ENCODE measurements at places on chromosomes 6 and 20. TPM values are rescaled to one million over a fixed set of nuclear protein-coding genes. Genes with fewer than 3 reads are reported as not detected.

The CRISP2 gene
- total RNA-seq = not detected

The WFDC2 gene
- total RNA-seq = not detected

- no peak for DNase-seq
- H3K27me3 ChIP-seq = peaks cover 9% of the 10 kb centered on the region
- no peak overlapping the region for H3K4me3 ChIP-seq
- no peaks in the 10 kb centered on the region for H3K4me1 ChIP-seq
- no peaks in the 10 kb centered on the region for H3K36me3 ChIP-seq
Observed at GRCh38 chr6:138229072-138229471, 10.8 kb upstream of the PBOV1 start.

- no peaks in the 10 kb centered on the region for H3K36me3 ChIP-seq
- DNase-seq = no peak
- no peaks in the 10 kb centered on the region for H3K27me3 ChIP-seq
- no peaks in the 10 kb centered on the region for H3K4me1 ChIP-seq
Observed at GRCh38 chr6:148118244-148118643, 224.4 kb upstream of the SASH1 start.

The APOBEC2 gene
- not detected for total RNA-seq

DNA sequence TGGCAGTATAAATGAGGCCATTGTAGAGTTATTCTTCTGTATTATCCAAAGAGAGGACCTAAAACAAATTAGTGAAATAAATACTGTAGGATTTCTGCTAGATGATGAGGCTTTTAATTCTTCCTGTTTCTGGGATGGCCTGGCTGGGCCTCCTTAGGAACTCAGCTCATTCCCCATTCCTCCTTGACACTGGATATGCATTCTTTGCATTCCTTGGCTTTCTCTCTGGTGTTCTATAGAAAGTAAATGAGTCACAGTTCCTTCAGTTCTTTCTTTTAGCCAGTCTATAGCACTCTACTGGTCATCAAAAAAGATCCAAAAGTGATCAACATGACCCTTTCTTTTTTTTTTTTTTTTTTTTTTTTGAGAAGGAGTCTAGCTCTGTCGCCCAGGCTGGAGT is 8.6 kb downstream of the OR10C1 start:
- H3K27ac ChIP-seq = no peak overlapping the region
- no peak overlapping the region for H3K4me3 ChIP-seq
- no peaks in the 10 kb centered on the region for H3K27me3 ChIP-seq
- no peaks in the 10 kb centered on the region for H3K36me3 ChIP-seq
- H3K4me1 ChIP-seq = no peaks in the 10 kb centered on the region

The BTN2A1 gene
- total RNA-seq = 35.4 TPM

DNA sequence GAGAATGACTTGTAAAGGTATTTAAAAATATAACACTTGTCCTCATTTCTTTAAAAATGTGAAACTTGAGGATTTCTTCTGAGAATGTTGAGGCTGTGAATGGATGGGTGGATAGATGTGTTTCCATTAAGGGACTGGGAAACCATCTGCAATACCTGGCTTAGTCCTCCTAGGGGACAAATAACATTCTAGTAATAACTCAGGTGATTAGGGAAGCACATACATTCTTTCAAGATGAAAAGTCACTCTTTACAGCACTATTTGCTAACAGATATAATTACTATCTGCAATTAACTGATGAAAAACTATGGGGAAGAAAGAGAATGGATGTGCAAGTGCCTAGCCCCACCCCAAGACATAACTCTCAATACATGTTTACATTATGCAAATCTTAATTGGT is 542.3 kb downstream of the CD83 start:
- peaks cover 26% of the 10 kb centered on the region for H3K4me1 ChIP-seq
- H3K27ac ChIP-seq = no peak overlapping the region
- H3K27me3 ChIP-seq = peaks cover 3% of the 10 kb centered on the region
- no peak for DNase-seq

The COL9A3 gene
- not detected for total RNA-seq

- H3K36me3 ChIP-seq = 0 out of 2 replicates have a peak, but pooled peaks cover 9% of the 10 kb centered on the region
- peaks cover 33% of the 10 kb centered on the region for H3K4me1 ChIP-seq
- no peak overlapping the region for H3K27ac ChIP-seq
- H3K27me3 ChIP-seq = peaks cover 2% of the 10 kb centered on the region
Observed at GRCh38 chr20:34037767-34038166, 44.1 kb downstream of the RALY start.

GRCh38 chr6:38055203-38055589 is 235.7 kb downstream of the ZFAND3 start:
- peaks cover 56% of the 10 kb centered on the region for H3K4me1 ChIP-seq
- DNase-seq = no peak
- H3K4me3 ChIP-seq = no peak overlapping the region

The MATN4 gene
- not detected for total RNA-seq

- H3K4me3 ChIP-seq = no peak overlapping the region
- H3K36me3 ChIP-seq = no peaks in the 10 kb centered on the region
- H3K27me3 ChIP-seq = peaks cover 7% of the 10 kb centered on the region
- no peak for DNase-seq
Observed at GRCh38 chr20:63406011-63406410, 44.9 kb upstream of the CHRNA4 start.

- DNase-seq = no peak
- H3K4me3 ChIP-seq = peak overlapping the region; percentile 81
- peaks cover 55% of the 10 kb centered on the region for H3K27me3 ChIP-seq
- H3K36me3 ChIP-seq = no peaks in the 10 kb centered on the region
Observed at GRCh38 chr6:144065213-144065660, 30.1 kb downstream of the SF3B5 start.

DNA sequence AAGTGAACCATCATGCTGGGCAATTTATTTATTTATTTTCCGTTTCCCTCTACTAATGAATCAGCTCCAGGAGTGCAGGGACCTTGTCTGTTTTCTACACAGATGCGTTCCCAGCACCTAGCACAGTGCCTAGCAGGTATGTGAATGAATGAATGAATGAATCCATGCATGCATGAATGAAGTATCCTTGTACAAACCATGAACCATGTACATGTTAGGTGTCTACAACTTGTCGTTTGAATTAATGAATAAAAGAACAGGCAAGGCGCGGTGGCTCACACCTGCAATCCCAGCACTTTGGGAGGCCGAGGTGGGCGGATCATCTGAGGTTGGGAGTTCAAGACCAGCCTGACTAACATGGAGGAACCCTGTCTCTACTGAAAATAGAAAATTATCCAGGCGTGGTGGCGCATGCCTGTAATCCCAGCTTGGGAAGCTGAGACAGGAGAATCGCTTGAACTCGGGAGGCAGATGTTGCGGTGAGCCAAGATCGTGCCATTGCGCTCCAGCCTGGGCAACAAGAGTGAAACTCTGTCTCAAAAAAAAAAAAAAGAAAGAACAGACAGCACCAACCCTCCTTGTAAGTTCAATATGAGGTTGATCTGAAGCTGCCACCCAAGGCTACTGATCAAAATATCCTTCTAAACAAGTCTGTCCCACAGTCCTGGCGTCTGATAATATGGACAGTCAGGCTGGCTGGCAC is 27.3 kb upstream of the SLC9A8 start:
- H3K4me1 ChIP-seq = peaks cover 17% of the 10 kb centered on the region
- H3K36me3 ChIP-seq = no peaks in the 10 kb centered on the region
- H3K4me3 ChIP-seq = no peak overlapping the region
- H3K27me3 ChIP-seq = no peaks in the 10 kb centered on the region
- DNase-seq = no peak

DNA sequence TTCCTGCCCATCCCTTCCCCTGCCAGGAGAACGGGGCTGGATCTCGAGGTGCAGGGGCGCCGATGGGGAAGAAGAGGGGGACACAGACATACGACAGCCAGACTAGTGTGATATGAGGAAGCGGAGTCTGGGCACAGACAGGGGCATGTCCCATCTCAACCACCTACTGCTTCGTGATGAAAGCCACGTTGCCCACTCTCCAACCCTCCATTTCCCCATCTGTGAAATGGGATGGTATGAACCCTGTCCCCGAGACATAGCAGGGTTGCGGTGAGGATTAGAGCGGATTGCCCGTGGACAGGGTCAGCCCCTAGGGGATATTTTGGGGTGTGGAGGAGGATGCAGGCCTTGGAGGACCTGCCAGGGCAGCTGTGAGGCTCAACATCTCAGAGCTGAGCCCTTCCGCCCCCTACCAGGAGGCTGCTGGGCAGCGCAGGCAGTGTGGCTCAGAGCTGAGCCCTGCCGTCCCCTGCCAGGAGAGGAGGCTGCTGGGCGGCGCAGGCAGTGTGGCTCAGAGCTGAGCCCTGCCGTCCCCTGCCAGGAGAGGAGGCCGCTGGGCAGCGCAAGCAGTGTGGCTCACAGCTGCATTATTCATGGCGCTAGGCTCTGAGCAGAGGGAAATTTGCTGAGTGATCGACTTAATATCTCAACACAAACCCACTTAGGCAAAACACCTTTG is 71.7 kb downstream of the GRM4 start:
- no peak overlapping the region for H3K4me3 ChIP-seq
- no peak overlapping the region for H3K27ac ChIP-seq
- DNase-seq = no peak
- peaks cover 23% of the 10 kb centered on the region for H3K27me3 ChIP-seq

DNA sequence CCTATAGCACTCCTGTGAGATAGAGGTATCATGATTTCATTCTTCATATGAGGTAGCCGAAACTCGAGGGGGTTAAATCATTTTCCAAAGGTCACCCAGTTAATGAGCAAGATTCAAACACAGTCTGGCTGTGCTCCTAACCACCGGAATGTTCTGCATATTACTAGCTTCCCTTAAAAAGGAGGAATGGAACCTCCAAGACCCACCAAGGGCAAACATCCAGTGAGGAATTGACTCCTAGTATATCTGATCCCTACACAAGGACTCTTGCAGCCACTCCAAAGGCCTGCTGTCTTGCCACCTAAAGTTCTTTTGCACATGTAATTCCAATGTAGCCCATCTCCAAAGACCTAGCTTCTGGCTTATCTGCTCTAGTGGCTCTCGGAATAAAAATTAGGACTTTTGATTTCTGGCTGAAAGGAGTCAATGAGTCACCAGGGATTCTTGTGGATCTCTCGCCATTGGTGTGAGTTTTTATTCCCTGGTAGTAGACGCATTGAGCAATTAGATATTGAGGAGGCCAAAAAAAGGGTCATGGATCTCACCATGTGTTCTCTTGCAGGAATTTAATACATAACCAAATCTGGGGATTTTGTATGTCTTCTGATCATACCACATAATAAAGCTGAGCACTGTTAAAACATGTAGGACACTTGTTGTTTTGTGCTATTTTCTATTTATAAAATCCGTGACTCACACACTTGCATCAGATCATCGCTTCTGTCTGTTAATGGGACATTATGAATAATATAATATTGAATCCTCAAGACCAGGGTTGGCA is 9.1 kb downstream of the BCAS1 start:
- DNase-seq = no peak
- H3K27ac ChIP-seq = no peak overlapping the region
- no peaks in the 10 kb centered on the region for H3K36me3 ChIP-seq
- peaks cover 18% of the 10 kb centered on the region for H3K4me1 ChIP-seq
- no peak overlapping the region for H3K4me3 ChIP-seq

- no peak for DNase-seq
- H3K4me3 ChIP-seq = peak overlapping the region; percentile 81
- H3K27me3 ChIP-seq = peaks cover 2% of the 10 kb centered on the region
Observed at GRCh38 chr20:382291-383115, 1.9 kb downstream of the TRIB3 start.

DNA sequence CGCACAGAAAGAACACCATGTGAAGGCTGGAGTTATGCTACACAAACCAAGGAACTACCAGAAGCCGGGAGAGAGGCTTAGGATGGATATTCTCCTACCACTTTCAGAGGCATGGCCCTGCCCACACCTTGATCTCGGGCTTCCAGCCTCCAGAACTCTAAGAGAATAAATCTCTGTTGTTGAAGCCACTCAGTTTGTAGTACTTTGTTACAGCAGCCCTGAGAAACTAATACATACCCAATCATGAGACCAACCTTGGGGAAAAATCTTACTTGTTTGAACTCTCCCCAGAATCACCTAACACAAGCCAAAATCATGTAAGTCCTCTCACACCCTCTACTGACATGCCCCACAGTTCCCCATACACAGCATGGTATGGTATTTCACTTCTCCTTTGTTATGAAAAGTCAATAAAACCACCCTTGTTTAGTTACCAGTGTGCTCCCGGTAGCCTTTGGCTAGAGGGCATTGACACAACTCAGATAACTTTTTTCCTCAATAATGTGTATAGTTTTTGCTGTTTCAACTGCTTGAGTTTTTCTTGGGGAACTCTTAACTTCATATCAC is 40.7 kb upstream of the SLC2A12 start:
- peaks cover under 1% of the 10 kb centered on the region for H3K4me1 ChIP-seq
- peaks cover 19% of the 10 kb centered on the region for H3K27me3 ChIP-seq
- peaks cover 6% of the 10 kb centered on the region for H3K36me3 ChIP-seq
- no peak overlapping the region for H3K4me3 ChIP-seq
- no peak overlapping the region for H3K27ac ChIP-seq

The C20orf204 gene
- 0.41 TPM for total RNA-seq

- DNase-seq = no peak
- H3K27me3 ChIP-seq = peaks cover 21% of the 10 kb centered on the region
- no peak overlapping the region for H3K4me3 ChIP-seq
- H3K27ac ChIP-seq = no peak overlapping the region
- no peaks in the 10 kb centered on the region for H3K36me3 ChIP-seq
- H3K4me1 ChIP-seq = peaks cover 15% of the 10 kb centered on the region
Observed at GRCh38 chr20:41690702-41691101, 72.5 kb upstream of the CHD6 start.

DNA sequence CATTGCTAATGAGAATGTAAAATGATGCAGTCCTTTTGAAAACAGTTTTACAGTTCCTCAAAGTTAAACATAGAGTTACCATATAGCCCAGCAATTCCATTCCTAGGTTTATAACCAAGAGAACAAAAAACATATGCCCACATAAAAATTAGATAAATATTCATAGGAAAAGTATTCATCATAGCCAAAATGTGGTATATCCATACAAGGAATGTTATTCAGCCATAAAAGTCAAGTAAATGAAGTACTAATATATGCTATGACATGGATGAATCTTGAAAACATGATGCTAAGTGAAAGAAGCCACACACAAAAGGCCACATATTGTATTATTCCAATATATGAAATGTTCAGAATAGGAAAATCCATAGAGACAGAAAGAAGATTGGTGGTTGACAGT is 158.0 kb upstream of the CARMIL1 start:
- H3K27me3 ChIP-seq = no peaks in the 10 kb centered on the region
- H3K36me3 ChIP-seq = no peaks in the 10 kb centered on the region
- no peak for DNase-seq

The RGS17 gene
- total RNA-seq = 0.10 TPM

GRCh38 chr6:157885876-157886275 is 62.8 kb downstream of the SNX9 start:
- no peak for DNase-seq
- H3K27me3 ChIP-seq = peaks cover 2% of the 10 kb centered on the region
- H3K27ac ChIP-seq = no peak overlapping the region

The MEI4 gene
- not detected for total RNA-seq
